CD4-positive, alpha-beta T cell treated with Interleukin-21 for 1 hour (primary cell): ENCODE measurements at places on chromosomes 6 and 20.

DNA sequence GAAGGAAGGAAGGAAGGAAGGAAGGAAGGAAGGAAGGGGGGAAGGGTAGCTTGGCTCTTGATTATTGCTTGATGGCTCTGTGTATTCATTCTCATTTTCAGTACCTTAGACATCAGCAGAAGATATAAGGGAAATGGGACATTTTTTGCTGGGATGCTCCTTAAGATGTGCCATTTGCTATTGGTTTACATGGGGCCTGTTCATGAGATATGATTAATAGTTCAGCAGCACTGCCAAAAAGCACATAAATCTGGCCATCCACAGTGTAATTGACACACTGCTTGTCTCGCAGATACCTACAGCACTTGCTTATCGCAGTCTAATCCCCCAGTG lies 137.5 kb upstream of the JARID2 start:
- DNase-seq = no peak

DNA sequence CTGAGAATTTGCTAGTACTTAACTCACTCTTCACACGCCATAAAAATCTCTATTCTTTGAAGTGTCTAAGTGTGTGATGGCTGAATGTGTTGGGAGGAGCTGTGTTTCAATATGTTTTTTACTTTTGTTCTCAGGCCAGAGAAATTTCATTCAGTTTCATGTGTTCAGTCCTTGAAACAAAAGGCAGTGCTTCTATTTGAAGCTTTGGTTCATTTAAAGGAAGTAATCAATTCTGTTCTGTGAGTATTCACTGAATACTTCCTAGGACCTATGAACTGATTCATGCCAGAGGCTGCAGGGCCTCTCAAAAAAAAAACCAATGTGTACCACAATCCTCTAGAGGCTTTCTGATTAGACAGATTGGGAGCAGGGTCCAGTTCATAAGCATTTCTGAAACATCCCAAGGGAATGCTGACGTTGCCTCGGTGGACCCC lies 12.4 kb upstream of the F13A1 start:
- DNase-seq = no peak

DNA sequence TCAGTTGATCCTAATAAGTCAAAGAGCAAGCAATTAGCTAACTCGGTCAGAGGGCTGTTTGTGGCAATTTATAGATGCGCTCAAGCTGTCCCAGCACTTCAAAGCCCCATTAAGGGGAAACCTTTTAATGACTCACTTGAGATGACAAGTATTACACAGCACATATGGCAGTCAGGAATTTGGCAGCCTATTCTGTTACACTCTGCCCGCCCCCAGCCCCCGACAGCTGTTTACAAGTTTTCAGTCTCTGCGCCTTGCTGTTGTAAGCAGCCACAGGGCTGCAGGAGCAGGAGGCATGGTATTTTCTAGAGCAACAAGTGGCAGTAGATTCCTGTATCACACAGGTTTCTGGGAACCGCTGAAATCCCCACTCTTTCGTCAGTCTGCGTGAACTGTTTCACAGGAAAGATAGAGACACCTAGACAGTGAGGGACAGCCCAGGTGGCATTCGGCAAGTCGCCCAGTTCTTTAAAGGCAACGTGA lies 263.0 kb downstream of the FOXC1 start:
- no peak for DNase-seq

DNA sequence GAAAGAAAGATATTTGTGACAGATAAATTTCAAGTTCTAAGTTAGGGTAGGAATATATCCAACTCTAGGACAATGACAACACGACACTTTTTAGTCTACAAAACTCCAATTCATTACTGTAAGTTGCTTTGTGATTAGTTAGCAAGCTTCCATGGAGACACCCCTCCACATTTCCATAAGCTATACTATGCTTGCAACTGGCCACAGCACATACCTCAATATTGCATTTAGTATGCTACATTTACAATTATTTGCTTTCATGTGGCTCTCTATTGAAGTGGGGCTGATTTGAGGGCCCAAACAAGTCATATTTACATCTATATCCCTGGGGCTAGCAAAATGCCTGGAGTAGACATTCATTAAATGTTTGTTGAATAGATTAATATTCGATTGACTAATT lies 129.3 kb downstream of the HACE1 start:
- no peak for DNase-seq

DNA sequence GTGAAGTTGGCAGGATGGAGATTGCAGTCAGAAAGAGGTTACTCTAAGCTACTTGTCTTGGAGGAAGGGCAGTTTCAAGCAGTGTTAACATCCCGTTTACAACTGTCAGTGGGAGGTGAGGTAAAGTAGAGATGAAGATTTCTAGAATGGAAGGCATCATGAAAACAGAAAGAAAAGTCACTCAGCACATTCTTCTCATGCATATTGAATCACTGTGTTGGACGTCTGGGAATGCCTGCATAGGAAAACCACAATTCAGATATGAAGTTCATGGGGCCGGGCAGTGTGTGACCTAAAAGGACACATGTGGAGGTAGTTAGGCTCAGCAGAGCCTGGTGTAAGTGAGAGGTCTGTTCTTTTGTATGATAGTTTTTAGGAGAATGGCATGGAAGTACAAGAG lies 73.5 kb upstream of the LAMP5 start:
- DNase-seq = no peak
